ENCODE measurements at places on chromosomes 13 and 19. TPM values are rescaled to one million over a fixed set of nuclear protein-coding genes. Genes with fewer than 3 reads are reported as not detected.
A peak's percentile ranks its signal among the peaks of the same experiment; 100 is the strongest.

DNA sequence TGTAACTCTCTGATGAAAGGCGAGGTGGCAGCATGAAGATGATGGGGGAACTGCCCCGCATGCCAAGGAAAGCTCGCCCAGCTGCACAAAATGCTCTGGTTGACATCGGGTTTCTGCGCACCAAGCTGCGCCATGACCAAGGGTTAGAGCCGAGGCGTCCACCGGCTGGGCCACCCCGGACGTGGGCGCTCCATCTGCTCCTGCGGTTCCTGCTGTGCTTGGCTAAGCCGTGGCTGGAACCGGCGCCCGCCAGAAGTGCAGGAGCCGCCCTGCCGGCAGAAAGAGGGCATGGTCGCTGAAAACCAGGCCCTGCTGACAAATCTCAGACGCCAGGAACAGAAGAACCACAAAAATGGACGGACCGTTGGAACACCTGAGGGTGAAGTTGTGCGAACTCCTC lies 57.9 kb downstream of the ZNF100 start:
- H3K27ac ChIP-seq, result no peak overlapping the region
- H3K4me3 ChIP-seq, result no peak overlapping the region
- no peak for DNase-seq
- no peaks in the 10 kb centered on the region for H3K27me3 ChIP-seq

GRCh38 chr19:6224308-6224675 lies 55.5 kb downstream of the MLLT1 start:
- H3K27me3 ChIP-seq, result no peaks in the 10 kb centered on the region
- peaks cover 8% of the 10 kb centered on the region for H3K36me3 ChIP-seq
- no peaks in the 10 kb centered on the region for H3K4me1 ChIP-seq
- H3K4me3 ChIP-seq, result no peak overlapping the region
- H3K27ac ChIP-seq, result peak overlapping the region; percentile 20
- no peak for DNase-seq

DNA sequence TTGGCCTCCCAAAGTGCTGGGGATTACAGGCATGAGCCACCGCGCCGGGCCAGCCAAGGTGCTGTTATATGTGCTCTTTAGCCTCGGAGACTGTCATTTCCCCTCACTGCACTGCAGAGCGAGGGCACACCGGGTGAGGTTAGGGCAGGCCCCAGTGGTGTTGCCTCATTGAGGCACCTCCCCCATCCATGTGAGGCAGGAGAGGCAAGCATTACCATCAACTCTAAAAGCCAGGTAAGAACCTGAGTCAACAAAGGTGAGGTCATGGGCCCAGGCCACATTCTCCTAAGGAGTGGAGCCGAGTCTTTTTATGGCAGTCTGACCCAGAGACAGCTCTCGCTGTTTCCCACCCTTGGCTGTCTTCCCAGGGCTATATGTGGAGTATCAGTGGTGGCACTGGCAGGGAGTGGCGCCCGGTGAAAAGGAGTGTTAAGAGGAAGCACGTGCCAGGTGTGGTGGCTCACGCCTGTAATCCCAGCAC lies 10.9 kb downstream of the B3GNT8 start:
- H3K27me3 ChIP-seq, result no peaks in the 10 kb centered on the region
- no peak for DNase-seq
- no peak overlapping the region for H3K4me3 ChIP-seq

The SIGLEC6 gene
- not detected for total RNA-seq

The NLRP5 gene
- total RNA-seq, result not detected

The ATP4B gene
- total RNA-seq, result not detected

The GPC6 gene
- not detected for total RNA-seq

Data from activated CD8-positive, alpha-beta T cell treated with anti-CD3 and anti-CD28 coated beads, Interleukin-2, amount 10 ng/mL, durations not matched to agents 7 days and 5 days (primary cell).